H1 (cell line): ENCODE measurements at places on chromosomes 3 and 15.

DNA sequence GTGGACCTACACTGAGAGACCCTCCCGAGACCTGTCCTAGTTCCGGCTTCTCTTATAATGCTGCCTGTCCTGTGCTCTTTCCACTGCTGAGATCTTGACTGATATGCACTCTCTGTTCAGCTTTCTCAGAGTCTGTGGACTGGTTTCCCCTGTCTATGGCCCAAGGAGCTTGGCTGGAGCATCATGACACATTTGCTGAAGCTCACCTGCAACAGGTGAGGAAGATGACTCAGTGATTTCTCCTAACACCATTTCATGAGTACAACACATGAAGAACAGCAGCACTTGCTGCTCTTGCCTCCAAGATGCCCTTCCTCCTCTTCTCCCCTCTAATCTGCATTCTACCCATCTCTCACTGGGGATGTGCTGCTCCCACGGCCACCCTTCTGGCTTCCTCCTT lies 92.1 kb downstream of the DUT start:
- no peak for DNase-seq

DNA sequence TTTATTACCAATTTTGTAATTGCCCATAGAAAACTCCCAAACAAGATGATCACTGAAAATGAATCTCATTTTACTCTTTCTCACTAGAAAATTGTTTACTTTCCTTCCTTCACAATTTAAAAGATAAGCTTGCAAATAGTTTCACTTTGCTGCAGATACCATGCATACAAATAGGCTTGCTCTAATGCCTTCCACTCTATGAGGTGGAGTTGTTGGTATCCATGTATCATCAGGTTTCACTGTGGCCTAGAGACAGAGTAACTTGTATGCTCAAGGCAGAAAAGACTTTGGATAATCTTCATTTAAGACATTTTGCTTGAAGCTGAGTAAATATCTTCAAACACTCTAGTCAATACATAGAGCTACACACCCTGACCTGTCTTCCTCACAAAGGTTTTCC lies 60.8 kb downstream of the RYK start:
- DNase-seq, result no peak

- DNase-seq, result no peak
Measured at GRCh38 chr3:122635789-122636188, 44.9 kb upstream of the PARP14 start.

DNA sequence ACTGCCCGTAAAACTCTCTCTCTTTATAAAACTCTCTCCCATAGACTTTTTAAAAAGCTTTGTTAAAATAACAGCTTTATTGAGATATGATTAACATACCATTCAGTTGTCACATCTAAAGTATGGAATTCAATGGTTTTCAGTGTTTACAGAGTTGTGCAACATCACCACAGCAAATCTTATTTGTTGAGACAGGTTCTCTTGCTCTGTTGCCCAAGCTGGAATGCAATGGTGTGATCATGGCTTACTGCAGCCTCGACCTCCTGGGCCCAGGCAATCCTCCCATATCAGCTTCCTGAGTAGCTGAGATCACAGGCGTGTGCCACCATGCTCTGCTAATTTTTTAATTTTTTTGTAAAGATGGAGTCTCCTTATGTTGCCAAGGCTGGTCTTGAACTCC lies 35.9 kb upstream of the TRAK1 start:
- no peak for DNase-seq

GRCh38 chr3:148727231-148727630 lies 29.5 kb downstream of the AGTR1 start:
- DNase-seq, result no peak

DNA sequence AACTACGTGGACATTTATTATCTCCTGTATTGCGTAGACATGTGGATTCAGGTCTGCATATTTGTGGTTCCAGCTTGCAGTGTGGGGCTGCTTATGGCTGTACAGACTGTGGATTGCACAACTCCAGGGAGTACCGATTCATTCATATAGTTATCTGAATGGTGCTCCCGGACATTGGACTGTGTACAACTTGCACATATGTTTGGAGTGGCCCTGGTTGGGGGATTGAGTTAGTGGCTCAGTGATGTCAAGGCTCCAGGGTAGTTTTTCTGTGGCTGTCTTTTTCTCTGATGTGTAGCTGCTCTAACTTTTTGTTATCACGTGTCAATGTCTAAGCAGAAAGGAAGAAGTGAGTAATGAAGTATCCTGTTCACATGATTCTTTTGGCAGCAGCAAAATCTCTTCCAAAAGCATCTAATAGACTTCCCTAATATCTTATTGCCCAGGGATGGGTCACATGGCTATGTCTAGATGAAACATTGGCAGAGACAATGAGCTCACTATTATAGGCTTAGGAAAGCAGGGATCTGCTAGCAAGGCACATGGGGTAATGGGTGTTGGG lies 15.8 kb downstream of the ST3GAL6 start:
- no peak for DNase-seq

DNA sequence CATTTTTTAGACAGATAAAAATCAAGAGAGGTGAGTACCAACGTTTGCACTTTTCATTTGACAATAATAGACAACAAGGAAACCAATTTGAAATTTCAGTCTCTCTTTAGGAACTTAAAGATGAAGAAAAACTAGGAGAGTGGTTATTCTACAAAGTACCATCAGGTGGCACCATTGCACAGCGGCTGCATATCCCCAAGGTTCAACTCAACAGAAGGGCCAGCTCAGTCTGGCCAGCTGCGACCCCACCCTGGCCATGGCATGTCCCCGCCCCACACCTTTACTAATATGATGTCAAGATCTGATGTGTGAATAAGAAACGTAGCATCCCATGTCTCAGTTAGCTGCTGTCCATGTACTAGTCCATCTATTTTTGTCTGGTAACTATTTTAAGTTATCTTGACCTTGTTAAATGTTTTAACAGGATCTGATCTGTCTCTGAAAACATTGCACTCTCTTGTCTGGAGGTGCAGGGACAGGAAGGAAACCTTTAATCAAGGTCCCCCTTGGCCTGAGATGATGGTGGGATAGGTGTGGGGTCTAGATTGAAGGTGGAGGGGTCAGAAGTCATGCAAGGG lies 35.5 kb upstream of the CGNL1 start:
- DNase-seq, result no peak

GRCh38 chr3:126342991-126343648 lies 14.1 kb downstream of the KLF15 start:
- DNase-seq, result peak; percentile 54

DNA sequence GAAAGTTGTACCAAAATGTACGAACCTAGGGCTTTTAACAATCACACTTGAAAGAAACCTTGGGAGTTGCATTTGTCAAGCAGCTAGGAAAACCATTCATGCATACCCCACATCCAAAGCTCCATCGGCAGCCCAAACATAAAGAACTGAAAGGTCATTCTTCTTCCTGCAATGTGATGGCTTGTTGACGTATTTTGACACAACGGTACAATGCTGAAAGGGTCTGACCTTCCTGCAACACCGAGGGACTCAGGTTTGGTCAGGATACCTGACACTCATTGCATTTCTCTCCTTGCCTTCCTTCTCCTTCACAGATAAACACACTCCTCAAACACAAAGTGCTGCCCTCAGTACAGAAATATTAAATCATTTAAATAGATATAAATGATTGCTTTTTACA lies 145.5 kb downstream of the CDIN1 start:
- no peak for DNase-seq

GRCh38 chr3:169071003-169071402 lies 592.5 kb downstream of the MECOM start:
- DNase-seq, result no peak

- no peak for DNase-seq
Measured at GRCh38 chr3:29591579-29591978, 310.7 kb downstream of the RBMS3 start.

DNA sequence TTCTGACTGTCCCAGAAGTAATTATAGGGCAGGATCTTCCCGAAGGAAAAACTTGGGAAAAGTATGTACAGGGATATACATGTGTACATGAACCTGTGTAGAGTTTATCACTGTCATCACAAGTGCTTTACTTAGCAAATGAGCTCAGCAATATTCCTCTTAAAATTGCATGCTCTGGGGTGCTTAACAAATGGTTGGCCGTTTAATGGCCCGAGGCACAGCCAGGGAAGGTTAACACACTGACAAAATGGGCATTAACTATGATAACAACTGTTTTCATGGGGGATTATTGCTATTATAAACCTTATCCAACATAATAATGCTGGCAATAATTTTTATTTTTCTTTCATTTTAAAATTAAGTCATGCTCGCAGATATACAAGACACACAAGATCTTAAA lies 459.3 kb downstream of the TUSC7 start:
- no peak for DNase-seq

- DNase-seq, result no peak
Measured at GRCh38 chr3:109442531-109442930, 105.2 kb upstream of the DPPA4 start.

DNA sequence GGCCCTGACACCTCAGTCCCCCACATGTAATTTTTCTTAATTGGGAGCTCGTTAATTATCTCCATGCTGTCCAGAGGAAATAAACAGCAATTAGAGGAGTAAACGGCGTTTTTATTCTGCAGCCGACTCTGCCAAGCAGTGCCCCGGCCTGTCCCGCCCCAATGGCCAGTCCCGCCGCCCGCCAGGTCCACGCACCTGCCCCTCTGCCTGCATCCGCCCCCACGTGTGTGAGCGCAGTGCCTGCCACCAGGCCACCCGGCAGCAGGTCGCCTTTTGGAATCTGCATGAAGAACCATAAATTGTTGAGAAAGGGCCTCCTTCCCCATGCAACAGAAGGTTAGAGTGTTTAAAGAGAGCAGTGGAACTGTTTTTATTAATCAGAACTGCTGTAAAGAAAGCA lies 87.5 kb upstream of the LINGO1 start:
- no peak for DNase-seq

- no peak for DNase-seq
Measured at GRCh38 chr3:105691633-105692032, 177.2 kb downstream of the CBLB start.

DNA sequence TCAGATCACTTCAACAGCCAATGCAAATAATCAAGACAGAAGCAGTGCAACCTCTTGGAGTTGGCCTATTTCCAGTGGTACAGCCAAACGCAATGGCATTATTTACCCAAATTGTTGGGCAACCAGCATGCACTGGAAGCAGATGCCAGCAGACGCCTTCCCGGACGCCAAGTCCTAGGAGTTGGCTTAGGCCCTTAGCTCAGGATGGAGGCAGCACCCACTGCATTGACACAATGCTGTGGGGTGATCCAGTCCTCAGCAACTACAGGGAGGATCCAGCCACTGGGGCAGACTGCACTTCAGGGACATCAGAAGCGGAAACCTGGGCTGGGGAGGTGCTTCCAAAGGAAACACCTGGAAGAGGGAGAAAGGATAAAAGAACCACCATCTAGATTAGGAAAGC lies 290.4 kb downstream of the FAM43A start:
- DNase-seq, result no peak

DNA sequence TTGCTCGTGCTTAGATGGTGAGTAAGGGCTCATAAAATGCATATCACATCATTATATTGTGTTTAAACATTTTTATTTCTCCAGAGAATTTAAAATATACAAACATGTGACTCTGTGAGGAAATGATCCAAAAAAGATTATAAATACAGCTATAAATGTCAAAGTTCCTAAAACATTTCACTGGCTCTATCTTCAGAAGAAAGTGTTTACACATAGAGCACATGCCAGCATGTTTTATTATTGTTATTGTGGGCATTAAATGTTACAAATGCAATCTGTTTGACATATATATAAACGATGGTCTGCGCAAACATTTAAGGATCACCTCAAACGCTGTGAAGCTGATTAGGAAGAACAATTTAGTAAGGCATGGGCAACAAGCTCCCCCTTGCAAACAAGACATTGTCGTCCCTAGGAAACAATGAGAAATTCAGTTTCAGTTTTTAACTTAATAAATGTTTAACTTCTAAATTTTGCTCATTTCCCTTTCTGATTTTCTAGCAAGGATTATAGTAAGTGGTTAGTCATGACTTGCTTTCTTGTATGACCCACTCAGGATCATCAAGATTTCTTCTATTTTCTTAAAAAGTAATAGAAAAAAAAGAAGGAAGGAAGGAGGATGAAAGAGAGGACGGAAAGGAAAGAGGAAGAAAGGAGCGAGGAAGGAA lies 207.5 kb downstream of the SATB1 start:
- no peak for DNase-seq

GRCh38 chr3:20683910-20684309 lies 497.9 kb upstream of the SGO1 start:
- no peak for DNase-seq

DNA sequence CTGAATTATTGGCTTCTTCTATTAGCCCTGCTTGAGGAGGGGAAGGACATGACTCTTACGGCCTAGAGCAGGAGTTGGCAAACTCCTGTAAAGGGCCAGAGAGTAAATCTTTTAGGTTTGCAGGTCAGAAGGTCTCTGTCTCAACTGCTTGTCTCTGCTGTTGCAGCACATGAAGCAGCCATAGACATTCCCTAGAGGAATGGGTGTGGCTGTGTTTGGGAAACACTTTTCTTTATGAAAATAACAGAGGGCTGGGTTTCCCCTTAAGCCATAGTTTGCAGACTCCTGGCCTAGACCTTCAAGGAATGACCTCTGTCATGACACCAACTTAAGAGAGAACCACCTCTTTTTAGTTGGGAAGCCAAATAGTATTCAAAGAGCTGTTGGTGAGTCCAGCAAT lies 10.3 kb downstream of the TRAK1 start:
- DNase-seq, result no peak

- peak; percentile 80 for DNase-seq
Measured at GRCh38 chr15:48644827-48645557, 517 bp downstream of the FBN1 start.

GRCh38 chr15:49060710-49061495 lies 14.7 kb upstream of the SECISBP2L start:
- no peak for DNase-seq

- no peak for DNase-seq
Measured at GRCh38 chr15:42891569-42891968, 29.0 kb downstream of the TTBK2 start.

GRCh38 chr3:9951598-9951961 lies 628 bp downstream of the PRRT3 start:
- DNase-seq, result no peak

GRCh38 chr3:168730073-168730472 lies 634.3 kb upstream of the GOLIM4 start:
- no peak for DNase-seq

- DNase-seq, result no peak
Measured at GRCh38 chr15:77531191-77532000, 101.3 kb downstream of the LINGO1 start.

DNA sequence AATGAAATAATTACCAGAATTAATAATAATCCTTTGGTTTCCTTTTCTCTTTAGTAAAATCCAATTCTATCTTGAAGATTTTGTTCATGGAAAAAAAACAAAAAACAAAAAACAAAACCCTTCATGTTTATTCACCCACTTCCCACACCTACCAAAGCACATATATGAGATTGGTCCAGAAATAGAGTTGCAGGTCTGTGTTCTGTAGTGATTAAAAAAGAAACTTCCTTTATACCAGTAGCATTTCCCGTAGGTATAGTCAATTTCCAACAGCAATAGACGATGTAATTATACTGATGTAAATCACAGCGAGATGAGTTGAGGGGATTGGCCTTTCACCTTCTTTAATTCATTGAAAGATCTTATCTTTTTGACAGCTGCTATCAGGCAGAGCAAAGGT lies 194.6 kb downstream of the SOX2 start:
- no peak for DNase-seq
